ENCODE measurements at places on chromosomes 13 and 19.

DNA sequence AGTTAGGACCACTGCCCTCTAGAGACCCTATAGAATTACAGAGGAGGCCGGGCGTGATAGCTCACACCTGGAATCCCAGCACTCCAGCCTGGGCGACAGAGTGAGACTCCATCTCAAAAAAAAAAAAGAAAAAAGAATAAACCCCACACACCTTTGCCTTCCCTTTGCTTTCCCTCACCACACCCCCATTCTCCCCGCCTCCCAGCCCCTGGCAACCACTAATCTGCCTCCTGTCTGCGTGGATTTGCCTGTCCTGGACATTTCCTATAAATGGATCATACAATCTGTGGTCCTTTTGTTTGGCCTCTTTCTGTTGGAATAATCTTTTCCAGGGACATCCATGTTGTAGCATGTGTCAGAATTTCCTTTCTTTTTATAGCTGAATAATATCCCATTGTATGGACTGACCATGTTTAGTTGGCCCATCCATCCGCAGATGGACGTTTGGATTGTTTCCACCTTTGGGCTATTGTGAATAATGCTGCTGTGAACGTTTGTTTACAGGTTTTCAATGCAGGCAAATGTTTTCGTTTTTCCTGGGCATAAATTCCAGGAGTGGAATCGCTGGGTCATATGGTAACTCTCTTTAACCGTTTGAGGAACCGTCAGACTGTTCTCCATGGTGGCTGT, 15.3 kb downstream of the NACC1 start:
- DNase-seq = no peak

- no peak for DNase-seq
Observed at GRCh38 chr13:103022336-103022735, 43.9 kb downstream of the SLC10A2 start.

DNA sequence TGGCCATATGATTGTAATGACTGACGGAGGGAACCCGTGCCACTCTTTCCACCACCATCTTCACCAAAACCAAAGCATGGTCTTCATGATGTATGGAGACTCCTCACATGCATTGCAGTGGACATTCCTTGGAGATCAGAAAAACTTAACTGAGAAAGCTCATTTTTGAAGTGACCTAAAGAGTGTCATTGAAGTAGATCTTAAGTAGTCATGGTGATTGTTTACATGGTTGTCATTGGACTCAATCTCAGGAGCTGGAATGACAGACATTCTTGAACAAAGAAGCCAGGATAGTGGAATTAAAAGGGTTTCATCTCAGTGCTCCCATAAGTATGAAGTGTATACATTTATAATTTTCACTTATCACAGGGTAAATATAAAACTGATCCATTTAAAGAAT, 236.7 kb upstream of the IPO5 start:
- no peak for DNase-seq

GRCh38 chr19:2290441-2291184, 8.6 kb upstream of the PEAK3 start:
- no peak for DNase-seq

GRCh38 chr19:39200803-39201115, 3.3 kb downstream of the SYCN start:
- DNase-seq = peak; percentile 68

DNA sequence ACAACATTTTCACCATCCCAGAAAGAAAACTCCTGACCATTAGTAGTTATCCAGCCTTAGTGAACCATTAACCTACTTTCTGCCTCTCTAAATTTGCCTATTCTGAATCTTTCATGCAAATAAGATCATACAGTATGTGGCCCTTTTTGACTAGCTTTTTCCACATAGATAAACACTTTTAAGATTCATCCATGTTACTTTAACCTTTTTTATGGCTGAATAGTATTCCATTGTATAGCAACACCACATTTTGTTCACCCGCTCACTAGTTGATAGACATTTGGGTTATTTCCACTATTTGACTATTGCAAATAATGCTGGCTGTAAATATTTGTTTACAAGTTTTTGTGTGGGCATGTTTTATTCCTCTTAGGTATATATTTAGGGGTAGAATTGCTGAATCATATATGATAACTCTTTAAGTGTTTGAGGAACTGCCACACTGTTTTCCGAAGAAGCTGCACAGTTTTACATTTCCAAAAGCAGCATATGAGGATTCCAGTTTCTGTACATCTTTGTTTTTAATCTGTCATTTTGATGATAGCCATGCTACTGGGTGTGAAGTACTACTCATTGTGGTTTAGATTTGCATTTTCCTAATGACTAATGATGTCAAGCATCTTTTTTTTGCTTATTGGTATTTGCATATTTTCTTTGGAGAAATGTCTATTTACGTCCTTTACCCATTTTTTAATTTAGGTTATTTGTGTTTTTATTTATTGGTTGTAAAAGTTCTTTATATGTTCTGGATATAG, 17.1 kb downstream of the COG6 start:
- DNase-seq = no peak

Data from body of pancreas (tissue), 4 donors.